ENCODE measurements at places on chromosomes 1 and 21.

DNA sequence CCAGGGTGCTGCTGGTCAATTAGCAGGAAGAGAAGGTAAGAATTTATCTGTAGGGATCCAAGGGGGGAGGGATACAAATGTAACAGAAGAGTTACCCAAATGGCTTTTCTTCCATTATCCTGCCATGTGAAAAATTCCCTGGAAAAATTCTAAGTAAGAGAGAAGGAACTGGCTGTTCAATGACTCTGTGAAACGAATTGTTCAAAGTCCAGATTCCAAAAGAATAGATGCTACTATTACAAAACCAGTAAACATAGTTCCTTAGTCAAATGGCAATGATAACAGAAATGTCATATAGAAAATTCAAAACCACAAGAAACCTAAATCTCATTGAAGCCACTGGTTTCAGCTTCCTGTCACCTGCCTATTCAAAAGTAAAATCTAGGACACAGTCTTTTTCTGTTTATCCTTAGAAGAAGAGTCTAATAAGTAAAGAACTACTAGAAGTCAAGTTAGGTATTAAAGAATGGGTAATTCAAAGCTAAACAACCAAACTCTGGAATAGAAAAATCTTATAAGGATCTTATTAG lies 102.6 kb downstream of the ZNF644 start:
- no peak for DNase-seq

DNA sequence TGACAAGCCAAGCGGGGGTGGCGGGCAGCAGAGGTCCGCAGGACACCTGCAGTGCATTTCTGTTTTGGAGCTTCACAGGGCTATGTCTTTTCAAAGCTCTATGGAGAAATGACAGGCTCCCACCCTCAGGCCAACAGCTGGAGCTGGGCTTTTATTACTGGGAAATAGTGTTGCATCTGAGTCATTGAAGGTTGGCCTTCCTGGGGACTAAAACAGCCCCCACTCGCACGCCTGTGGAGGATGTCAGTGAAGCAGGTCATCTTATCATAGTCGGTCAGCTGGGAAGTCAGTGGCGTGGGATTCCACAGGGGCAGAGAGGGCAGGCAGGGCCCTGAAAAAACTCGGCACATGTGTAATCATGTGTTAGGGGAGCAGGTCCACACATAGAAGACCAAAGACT lies 55.3 kb downstream of the NTPCR start:
- DNase-seq, result no peak

- no peak for DNase-seq
Observed at GRCh38 chr1:109898842-109899241, 11.8 kb upstream of the CSF1 start.

GRCh38 chr1:40717955-40718354 lies 26.5 kb downstream of the NFYC start:
- no peak for DNase-seq

GRCh38 chr1:47013293-47013692 lies 10.2 kb upstream of the CYP4X1 start:
- DNase-seq, result no peak

- DNase-seq, result no peak
Observed at GRCh38 chr1:15326691-15327588, 79.9 kb downstream of the FHAD1 start.

GRCh38 chr21:21051109-21052055 lies 53.2 kb downstream of the NCAM2 start:
- DNase-seq, result no peak

GRCh38 chr1:183945428-183946319 lies 91.9 kb downstream of the COLGALT2 start:
- no peak for DNase-seq

DNA sequence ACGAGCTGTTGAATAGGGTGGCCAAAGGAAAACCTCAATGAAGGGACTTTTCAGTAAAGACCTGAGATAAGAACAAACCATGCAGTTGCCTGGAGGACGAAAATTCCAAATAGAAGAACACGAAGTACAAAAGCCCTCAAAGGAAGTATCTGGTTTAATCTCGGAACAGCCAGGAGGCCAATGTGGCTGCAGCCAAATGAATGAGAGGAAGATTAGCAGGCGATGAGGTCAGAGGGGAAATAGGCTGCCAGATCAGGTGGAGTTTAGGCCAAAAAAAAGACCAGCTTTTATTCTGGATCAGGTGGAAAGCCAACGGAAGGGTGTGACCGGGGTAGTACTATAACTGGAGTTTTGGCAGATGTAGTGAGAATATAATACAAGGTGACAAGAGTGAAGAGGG lies 43.7 kb downstream of the SRSF11 start:
- DNase-seq, result no peak

DNA sequence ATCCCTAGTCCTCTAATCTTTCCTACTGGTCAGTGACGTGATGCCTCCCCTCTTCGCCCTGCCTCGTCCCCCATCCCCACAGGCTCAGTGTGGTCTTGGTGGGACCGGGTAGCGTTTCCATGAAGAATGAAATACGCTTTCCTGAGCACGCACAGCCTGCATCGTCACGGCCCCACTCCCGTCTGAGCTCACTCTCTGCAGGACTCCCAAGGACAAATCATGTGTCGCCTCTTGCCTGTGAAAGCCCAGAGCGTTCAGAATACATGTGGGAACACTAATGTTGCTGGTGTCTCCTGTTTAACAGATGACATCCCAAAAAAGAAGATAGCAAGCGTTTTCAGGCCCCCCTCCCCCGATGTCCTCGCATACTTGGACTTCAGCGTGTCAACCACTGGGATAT lies 49.2 kb downstream of the S100B start:
- no peak for DNase-seq

GRCh38 chr21:25005388-25005787 lies 601.9 kb downstream of the MRPL39 start:
- DNase-seq, result no peak

DNA sequence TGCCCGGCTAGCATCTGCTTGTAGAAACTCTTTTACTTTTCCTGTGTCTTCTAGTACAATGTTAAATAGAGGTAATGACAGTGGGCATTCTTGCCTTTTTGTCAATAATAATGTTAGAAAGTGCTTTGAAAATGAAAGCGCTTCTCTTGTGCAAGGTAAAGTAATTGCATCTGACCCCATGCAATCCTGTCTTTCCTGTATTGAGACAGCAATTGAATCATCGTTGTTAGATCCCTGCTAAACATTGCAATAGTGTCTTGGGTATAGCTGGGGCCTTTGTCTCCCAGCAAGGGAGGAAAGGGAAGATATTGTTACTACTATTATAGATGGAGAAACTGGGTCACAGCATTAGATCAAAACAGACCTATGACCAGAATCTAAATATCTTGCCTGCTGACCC lies 80.9 kb downstream of the TLR5 start:
- DNase-seq, result no peak

- DNase-seq, result no peak
Observed at GRCh38 chr1:6547301-6547700, 7.0 kb downstream of the NOL9 start.

- no peak for DNase-seq
Observed at GRCh38 chr1:58721247-58721820, 21.5 kb upstream of the MYSM1 start.

GRCh38 chr1:156608036-156608674 lies 6.9 kb upstream of the GPATCH4 start:
- no peak for DNase-seq

DNA sequence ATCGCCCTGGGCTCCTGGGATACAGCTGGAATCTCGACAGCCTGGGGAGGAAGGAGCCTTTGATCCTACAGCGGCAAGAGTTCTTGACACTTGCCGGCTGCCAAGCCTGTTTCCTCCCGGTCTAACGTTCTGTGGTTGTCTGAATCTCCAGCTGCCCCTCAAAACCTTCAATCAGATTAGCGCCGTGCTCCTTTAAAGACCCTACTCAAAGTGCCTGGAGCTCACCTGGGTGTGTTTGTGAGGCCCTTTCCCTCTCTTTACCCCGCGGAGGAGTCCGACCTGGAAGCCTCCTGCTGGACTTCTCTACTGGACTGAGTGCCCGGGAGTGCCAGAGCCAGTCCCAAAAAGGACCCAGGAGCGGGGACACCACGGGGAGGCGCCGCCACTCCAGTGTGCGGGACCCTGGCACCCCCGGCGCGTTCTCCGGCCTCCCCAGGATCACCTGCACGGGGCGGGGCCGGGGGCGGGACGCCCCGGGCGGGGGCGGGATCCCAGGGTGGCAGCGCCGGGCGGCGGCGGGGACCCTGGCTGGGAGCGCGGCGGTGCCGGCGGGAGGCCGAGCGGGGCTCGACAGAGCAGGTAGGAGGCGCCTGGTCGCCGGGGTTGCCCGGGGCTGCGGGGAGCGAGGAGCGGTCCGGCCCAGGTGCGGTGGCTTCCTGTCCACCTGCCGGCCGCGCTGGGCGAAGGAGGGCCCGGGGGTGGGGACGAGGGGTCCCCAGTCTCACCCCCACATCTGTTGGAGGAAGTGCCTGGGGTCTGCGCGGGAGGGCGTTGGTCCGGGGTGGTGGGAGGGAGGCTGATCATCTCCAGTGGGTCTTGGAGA lies at the start of gene NCMAP:
NCMAP (plus strand) TSS at position 497 of the 823 bp plus-strand sequence. CDS start 39,344 bp downstream, outside the sequence.
- DNase-seq, result no peak

DNA sequence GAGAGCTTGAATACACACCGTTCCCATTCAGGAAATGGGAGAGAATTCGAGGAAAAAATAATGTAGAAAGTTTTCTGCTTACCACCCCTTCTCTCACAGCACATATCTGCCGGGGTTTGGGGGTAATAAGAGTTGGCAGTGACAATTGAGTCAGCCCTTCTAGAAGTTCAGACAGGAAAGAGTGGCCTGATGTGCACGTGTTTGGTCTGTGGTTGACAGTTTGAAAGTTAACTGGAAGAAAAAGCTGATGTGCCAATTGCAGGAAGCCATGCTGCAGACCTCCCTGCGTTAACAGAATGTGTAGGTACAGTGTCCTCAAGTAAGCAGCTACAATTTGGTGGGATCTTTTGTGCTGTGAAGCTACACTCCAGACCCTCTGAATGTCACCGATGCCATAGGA lies 50.9 kb downstream of the DHX9 start:
- no peak for DNase-seq

- no peak for DNase-seq
Observed at GRCh38 chr1:176773038-176773437, 310.1 kb downstream of the PAPPA2 start.

DNA sequence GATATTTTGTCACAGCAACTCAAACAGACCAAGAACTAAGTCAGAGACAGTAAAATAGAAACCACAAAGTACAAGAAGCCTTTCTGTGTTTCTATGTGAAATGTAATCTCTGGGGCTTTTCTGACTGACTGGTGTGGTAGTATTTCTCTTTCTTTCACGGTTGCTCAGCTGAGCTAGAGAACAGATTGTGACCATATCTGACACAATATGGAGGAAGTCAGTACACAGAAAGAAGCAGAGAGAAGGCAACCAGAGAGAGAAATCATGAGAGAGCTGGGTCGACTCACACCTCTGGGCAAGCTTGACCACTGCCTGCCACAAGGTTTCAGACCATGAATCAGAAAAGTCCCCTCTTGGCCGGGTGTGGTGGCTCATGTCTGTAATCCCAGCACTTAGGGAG lies 208.9 kb upstream of the GREM2 start:
- DNase-seq, result no peak

All from cortex of kidney (tissue), 1 donor.